ENCODE measurements at places on chromosomes 12 and 14.

DNA sequence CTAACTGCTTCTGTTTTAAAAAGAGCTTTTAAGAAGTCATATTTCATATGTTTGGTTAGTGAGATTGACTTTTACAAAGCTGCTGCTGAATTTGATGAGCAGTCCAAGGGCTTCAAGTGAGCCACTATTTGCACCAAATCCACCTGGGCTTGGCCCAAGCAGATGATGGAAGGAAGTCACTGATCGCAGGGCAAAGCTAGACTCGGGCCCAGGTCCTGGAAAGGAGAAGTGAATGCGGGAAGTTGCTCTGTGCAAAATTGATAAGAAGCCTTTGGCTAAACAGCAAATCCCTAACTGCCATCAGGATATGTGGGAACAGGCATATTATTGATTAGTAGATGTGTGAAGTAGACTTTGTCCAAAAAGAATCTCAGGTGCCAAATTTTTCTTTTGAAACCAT lies 30.5 kb downstream of the PLXNC1 start:
- DNase-seq, result no peak

GRCh38 chr12:105158876-105159275 lies 51.3 kb downstream of the WASHC4 start:
- no peak for DNase-seq

- peak; percentile 5 for DNase-seq
Observed at GRCh38 chr12:34396861-34397590, 374.7 kb downstream of the ALG10 start.

DNA sequence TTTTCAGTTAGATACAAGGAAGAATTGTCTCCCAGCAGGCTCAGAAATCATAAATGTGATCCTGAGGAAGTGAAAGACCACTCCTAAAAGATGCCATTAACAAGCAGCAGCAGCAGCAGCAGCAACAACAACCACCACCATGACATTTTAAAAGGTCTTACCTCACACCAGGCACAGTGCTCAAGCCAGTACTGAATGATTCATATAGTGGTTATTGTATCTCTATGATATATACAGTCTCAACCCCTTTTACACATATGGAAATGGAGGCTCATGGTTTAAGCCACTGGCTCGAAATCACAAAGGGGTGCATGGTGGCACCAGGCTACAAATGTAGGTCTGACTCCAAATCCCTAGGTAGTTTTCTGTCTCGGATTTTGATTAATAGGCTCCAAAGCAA lies 126.9 kb downstream of the KTN1 start:
- no peak for DNase-seq

DNA sequence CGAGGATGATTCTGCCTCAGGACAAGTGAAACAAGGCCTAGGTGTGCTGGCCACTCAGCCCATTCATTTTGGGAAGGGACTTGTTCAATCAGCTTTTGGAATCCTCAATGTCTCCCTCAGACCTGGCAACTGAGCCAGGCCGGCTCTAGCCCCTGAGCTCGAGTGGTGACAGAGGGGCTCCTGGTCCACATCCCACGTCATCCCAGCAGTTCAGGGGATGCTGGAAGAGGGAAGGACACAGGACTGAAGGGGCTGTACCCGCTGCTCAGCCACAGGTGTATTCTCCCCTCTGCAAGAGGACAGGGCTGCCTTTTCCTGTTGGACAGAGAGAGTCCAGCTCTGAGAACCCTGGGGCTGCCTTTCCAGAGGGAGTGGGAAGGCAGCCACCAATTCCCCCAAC lies 244.6 kb upstream of the SFSWAP start:
- DNase-seq, result no peak

DNA sequence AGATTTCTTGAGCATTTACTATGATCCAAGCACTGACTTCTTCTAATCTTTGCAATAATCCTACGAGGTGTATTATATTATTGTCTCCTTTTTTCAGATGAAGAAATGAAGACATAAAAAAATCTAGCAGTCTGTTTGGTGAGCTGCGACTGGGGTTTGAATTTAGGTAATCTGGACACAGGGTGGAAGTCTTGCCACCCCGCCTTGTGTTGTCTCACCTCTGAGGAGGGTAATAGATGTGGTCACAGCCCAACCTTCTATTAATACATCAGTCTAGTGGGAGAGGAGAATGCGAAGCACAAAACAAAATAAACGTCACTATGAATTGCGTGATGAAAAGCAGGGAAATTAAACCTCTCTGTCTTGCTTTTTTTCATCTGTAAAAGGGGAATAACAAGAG lies 993.9 kb downstream of the VRK1 start:
- DNase-seq, result no peak

DNA sequence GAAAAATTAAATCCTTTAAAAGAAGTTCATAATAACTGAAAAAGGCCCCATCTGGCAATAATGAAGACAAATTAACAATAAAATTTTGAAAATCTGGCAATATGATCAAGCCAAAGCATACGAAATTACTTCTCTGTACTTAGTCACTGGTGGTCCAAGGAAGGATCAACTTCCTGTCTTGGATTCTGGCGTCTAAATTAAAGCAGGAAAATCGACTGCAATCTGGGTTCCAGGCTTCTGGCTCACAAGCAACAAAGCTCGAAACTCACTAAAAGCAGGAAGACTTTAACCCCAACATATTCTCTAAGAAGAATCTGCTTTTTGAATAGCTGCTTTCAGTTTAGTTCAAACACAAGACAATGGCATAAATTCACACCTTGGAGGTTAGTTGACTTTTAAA lies 49.7 kb downstream of the LRIG3 start:
- no peak for DNase-seq

DNA sequence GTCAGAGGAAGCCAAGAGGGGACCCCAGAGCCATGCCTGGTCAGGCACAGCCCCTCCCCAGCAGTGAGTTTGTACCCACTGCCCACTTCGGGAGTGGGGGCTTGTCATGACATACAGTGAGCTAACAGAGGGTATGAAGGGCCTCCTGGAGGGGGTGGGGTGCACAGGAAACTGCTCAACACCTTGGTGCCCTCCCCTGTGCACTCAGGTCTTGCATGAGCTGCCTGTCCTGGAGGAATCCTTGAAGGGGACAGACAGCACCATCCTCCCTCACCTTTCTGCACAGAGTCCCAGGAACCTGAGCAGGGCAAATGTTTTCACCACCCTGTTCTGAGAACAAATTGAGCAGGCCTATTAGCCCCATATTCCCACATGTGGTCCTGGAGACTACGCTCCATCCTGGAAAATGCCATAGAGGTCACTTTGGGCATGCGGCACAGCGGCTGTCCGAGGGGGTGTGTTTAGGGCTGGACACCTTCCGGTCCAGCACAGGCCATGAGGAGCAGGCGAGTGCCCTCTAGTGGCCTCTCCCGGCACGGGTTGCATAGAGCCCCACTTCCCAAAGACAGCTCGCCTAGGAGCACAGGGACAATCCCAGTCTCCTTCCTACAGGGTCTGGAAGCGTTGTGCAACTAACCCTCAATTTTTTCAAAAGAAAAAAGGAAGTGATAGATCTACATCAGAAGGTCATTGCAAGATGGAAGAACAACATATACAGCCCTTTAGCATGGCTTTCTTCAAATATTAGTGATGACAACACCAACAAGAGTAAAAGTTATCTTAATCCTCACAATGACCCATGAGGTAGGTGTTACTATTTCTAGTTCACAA lies 31.9 kb upstream of the ZFP36L1 start:
- DNase-seq, result peak; percentile 89

All from left ventricle myocardium inferior (tissue), 1 donor.